Glutamatergic neuron (in vitro differentiated cells): ENCODE measurements at places on chromosomes 16 and 17. TPM values are rescaled to one million over a fixed set of nuclear protein-coding genes. Genes with fewer than 3 reads are reported as not detected.

DNA sequence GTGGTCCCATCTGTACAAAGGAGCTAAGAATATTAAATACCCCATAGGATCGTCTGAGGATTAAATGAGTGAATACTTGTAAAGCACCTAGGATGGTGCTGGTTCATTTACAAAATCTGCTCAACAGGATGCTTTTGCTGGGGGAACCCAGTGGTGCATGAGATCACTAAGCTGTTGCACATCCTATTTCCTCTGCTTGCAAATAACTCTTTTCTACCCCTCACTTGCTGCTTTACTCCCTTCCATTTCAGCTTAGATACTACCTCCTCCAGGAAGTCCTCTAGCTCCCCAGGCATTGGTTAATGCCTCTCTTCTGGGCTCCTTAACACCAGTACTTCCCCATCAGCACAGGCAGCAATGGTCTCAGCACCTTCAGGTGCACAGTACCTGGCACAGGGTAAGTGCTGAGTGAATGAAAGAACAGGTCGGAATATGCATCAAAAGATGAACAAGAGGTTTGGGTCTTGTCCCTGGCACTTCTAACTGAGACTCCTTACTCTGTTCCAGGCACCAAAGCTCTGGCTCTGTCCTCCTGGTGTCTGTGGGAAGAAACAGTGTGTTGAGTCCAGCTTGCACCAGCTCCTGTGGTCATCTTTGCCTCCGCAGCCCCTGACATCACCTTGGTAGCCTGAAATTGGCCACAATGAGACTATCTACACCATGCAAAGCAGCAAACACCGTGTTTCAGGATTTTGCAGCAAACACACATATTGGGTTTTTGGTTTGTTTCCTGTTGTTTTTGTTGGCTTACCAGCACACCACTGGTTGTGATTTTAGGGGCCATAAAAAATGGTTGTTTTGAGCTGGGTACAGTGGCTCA, 24.1 kb upstream of the IL21R start:
- no peaks in the 10 kb centered on the region for H3K27me3 ChIP-seq
- H3K36me3 ChIP-seq: no peaks in the 10 kb centered on the region
- no peak for DNase-seq
- no peaks in the 10 kb centered on the region for H3K4me1 ChIP-seq
- H3K4me3 ChIP-seq: no peak overlapping the region
- H3K27ac ChIP-seq: no peak overlapping the region

DNA sequence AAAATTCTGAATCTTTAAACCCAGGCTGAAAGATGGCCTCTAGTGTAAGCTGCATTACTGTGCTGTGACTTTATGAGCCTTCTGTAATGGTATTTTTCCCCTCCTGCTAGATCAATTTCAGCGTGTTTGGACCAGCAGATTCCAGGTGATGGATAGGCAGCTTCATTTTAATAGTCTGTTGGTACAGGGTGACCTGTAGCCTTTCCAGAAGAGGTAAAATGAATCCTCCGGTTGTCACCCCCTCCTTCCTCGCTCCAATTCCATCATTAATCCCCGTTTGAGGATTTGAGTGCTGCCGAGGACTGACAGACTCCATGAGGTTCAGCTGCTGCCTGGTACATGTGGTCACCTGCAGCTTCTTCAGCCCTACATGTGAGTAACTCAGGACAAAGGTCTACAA, 48.9 kb downstream of the MYH3 start:
- DNase-seq: no peak
- H3K36me3 ChIP-seq: peaks cover 7% of the 10 kb centered on the region
- no peaks in the 10 kb centered on the region for H3K4me1 ChIP-seq
- H3K27me3 ChIP-seq: peaks cover 7% of the 10 kb centered on the region
- H3K27ac ChIP-seq: no peak overlapping the region

DNA sequence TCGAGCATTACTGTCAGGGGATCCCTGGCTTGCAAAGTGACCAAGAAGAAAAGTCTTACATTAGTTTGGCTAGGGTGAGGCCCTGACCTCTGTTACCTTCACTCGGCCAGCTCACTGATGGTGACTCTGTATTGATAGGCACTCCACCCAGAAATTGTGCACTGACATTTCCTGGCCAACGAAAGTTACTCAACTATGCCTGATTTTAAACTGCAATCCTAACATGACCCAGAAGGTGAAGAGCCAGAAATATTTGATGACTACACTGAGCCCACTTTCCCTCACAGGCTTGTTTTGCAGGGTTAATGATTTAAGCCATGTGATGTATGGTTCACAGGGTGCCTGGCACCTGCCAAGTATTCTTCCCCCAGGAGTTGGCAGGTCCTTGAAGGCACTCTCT, 208.2 kb upstream of the MAF start:
- no peak for DNase-seq
- peaks cover 3% of the 10 kb centered on the region for H3K27me3 ChIP-seq
- no peaks in the 10 kb centered on the region for H3K36me3 ChIP-seq
- H3K4me1 ChIP-seq: no peaks in the 10 kb centered on the region

DNA sequence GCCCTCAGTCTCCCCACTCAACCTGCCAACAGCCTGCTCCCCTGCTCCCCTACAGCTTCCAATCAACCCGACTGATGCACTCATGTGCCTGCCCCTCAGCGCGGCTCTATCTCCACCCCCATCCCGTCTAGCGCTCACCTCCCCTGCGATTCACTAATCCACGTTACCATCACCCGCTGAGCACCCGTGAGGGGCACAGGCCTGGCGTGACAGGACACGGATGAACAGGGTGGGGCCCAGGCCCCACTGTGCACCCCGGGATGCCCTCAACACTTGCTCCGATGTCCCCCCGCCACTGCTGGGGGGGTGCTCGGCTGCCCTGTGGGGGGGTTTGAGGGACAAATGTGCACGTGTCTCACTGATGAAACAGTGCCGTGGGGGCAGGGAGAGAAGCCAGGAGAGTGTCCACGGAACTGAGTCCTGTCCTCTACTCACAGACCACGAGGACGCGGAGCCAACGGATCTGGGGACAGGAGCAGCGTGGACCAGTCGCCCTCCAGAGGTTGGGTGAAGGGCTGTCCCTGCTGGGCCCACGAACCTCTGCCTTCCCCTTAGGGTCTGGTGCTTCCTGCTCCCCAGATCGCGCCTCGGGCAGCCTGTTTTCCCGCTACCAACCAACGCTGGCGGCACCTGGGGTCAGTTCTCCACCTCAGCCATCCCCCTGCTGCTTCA, 66.7 kb downstream of the RPH3AL start:
- no peaks in the 10 kb centered on the region for H3K36me3 ChIP-seq
- H3K27me3 ChIP-seq: peaks cover 9% of the 10 kb centered on the region
- no peak overlapping the region for H3K27ac ChIP-seq
- H3K4me3 ChIP-seq: no peak overlapping the region
- DNase-seq: no peak
- H3K4me1 ChIP-seq: peaks cover 8% of the 10 kb centered on the region

DNA sequence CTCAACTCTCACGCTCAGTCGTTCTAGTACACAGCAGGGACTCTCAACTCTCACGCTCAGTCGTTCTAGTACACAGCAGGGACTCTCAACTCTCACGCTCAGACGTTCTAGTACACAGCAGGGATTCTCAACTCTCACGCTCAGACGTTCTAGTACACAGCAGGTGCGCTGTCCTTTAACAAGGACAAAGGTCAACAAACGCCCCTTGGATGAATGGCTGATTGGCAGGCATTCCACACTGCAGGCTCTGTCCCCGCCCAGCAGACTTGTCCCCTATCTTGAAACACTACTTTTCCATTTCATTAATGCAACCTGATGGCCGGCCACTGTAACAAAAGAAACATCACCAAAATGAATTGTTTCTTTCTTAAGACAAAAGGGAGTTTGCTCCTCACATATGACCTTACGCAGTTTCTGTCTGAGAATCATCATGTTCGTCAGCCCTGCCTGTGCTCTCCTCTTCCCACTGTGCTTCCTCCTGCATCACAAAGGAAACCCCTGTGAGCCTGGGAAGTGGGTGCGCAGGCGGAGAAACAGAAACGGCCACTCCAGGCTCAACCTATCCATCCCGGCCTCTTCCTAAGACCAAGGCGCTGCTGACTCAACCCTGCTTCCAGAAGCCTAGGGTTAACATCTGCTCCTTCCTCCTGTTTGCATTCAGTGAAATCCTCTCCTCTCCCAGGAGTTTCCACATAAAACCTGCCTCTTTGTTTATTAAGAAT, 59.8 kb downstream of the ANKRD11 start:
- DNase-seq: no peak
- H3K36me3 ChIP-seq: peaks cover 3% of the 10 kb centered on the region
- H3K4me3 ChIP-seq: no peak overlapping the region
- H3K27ac ChIP-seq: no peak overlapping the region
- H3K4me1 ChIP-seq: peaks cover 31% of the 10 kb centered on the region

DNA sequence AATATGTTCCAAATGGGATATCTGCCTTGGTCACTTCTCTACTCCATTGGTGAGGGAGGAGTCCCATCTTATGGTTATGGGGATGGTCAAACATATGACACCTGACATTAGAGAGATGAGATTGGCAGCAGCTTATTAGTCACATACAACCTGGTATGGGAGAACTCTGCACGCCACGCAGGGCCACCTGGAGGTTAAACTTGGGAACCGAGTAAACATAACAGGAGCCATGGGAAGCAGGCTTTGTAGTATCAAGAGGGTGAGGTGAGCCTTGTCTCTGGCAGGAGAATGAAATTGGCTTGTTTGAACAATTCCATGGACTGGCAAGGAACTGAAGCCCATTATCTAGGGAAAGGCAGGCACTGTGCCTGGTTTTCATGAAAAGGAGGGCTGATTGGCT, 238.7 kb upstream of the ELAC2 start:
- peaks cover 4% of the 10 kb centered on the region for H3K27me3 ChIP-seq
- DNase-seq: no peak
- no peaks in the 10 kb centered on the region for H3K36me3 ChIP-seq
- no peaks in the 10 kb centered on the region for H3K4me1 ChIP-seq
- H3K4me3 ChIP-seq: no peak overlapping the region

DNA sequence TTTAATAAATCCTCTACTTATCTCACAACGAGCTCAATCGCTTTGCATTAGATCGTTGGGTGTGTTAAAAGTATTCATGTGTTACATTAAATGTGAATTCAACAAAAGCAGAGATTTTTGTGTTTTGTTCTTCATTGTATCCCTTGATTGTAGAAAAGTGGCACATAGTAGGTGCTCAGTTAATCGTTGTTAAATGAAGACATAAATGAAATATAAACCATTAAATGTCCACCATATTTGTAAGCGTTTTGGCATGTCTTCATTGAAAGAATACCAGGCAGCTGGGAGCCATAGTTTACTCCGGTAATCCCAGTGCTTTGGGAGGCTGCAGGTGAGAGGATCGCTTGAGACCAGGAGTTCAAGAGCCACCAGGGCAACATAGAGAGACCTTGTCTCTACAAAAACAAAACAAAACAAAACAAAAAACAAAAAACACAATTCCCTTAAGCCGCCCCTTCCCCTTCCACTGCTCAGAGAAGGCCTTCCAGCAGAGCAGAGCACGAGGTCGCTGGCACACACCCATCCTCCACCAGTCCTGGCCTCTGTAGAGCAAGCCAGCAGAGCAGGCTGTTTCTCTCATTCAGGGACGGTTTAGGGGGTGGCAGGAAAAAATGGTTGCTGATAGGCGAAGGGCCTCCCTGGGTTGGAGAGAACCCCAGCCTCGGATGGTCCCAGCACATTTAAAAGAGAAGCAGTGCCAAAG, 673 bp upstream of the CHD9 start:
- peak overlapping the region; percentile 8 for H3K27ac ChIP-seq
- H3K4me1 ChIP-seq: peaks cover 2% of the 10 kb centered on the region
- no peaks in the 10 kb centered on the region for H3K27me3 ChIP-seq
- H3K36me3 ChIP-seq: no peaks in the 10 kb centered on the region
- H3K4me3 ChIP-seq: peak overlapping the region; percentile 83

DNA sequence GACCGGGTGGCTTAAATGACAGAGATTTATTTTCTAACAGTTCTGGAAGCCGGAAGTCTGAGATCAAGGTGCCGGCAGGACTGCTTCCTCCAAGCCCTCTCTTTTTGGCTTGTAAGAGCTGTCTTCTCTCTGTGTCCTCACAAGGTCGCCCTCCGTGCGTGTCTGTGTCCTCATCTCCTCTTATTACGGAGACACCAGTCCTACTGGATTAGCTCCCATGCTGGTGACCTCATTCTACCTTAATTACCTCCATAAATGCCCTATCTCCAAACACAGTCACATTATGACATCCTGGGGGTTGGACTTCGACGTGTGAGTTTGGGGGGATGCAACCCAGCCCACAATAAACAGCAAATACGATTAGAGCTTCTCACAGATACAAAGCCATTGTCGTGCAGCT, 161.5 kb downstream of the FOXL1 start:
- no peak overlapping the region for H3K27ac ChIP-seq
- H3K27me3 ChIP-seq: peaks cover 5% of the 10 kb centered on the region
- DNase-seq: peak; percentile 3
- H3K36me3 ChIP-seq: peaks cover 11% of the 10 kb centered on the region
- peaks cover 13% of the 10 kb centered on the region for H3K4me1 ChIP-seq

DNA sequence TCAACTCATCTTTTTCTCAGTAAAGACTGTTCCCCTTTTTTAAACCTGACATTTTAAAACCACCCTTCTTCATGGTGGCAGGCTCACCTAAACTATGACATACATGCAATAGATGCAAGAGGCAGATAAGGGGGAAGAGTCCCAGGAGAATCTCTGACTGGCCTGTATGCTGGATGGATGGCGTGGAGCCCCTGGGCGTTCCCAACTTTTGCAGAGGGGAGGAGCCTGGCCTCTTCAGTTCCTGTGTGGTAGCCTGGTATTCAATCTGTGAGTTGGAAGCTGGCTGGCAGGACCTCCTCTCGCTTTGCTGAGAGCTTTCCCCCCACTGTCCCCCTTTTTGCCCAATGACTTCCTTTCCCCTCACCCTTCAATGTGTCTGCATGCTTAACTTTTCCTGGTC, 217.6 kb upstream of the CA10 start:
- no peak for DNase-seq
- H3K4me1 ChIP-seq: peaks cover 4% of the 10 kb centered on the region
- no peaks in the 10 kb centered on the region for H3K27me3 ChIP-seq
- H3K36me3 ChIP-seq: no peaks in the 10 kb centered on the region

DNA sequence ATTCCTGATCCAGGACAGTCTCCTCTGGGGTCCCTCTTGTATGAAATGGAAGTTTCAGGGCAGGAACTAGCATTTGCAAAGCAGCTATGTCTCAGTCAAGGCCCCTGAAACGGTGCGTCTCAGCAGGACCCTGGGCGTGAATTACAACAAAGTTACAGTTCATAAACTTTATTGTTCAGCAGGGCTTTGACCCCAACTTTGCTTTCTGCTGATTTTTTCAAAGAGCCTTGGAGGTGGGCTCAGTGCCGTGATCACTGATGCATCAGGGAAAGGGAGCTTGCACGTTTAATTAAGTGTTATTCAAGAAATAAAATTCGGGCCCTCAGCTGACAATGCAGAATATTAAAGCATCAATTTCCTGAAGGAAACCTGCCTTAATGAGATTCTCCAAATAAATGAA, 260.1 kb upstream of the C16orf82 start:
- H3K4me1 ChIP-seq: no peaks in the 10 kb centered on the region
- no peak overlapping the region for H3K27ac ChIP-seq
- H3K36me3 ChIP-seq: no peaks in the 10 kb centered on the region
- DNase-seq: no peak

SOST gene
- not detected for total RNA-seq

SLC13A2 gene
- not detected for total RNA-seq

ZC3H7A gene
- total RNA-seq: 87.7 TPM

WSB1 gene
- 633 TPM for total RNA-seq

LRRC36 gene
- total RNA-seq: not detected

USP6 gene
- total RNA-seq: 4.7 TPM

CACNA1G gene
- 2.2 TPM for total RNA-seq

PDE6G gene
- total RNA-seq: not detected
